IMR-90 (cell line): ENCODE measurements at places on chromosomes 3 and 15. TPM values are rescaled to one million over a fixed set of nuclear protein-coding genes. Genes with fewer than 3 reads are reported as not detected.

The LEKR1 gene
- total RNA-seq = 0.36 and 0.56 TPM in 2 replicates

DNA sequence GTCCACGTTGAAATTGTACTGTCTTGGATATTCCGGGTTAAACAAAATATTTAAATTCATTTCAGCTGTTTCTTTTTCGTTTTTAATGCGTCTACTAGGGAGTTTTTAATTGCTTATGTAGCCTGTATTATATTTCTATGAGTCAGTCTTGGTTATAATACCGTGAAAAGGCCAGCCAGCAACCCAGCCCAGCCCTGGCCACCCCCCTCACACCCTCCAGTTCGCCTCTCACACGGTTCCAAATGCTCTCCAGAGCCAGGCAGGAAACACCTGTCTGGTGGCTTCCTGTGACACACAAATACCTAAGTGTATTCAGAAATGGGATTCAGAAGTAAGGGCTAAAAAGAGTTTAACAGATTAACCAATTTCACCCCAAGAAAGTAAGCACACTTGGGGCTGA is 4.4 kb downstream of the SH3BP5 start:
- peak; percentile 43 for DNase-seq

- DNase-seq = no peak
These were observed 3.5 kb downstream of the FEM1B start for GRCh38 chr15:68281008-68281407.

The PLA2G4F gene
- not detected in 2 replicates for total RNA-seq

GRCh38 chr15:42984493-42985034 is 64.0 kb upstream of the TTBK2 start:
- no peak for DNase-seq

The SCN11A gene
- total RNA-seq = under 0.01 TPM in 1 of 2 replicates, not detected in the other

DNA sequence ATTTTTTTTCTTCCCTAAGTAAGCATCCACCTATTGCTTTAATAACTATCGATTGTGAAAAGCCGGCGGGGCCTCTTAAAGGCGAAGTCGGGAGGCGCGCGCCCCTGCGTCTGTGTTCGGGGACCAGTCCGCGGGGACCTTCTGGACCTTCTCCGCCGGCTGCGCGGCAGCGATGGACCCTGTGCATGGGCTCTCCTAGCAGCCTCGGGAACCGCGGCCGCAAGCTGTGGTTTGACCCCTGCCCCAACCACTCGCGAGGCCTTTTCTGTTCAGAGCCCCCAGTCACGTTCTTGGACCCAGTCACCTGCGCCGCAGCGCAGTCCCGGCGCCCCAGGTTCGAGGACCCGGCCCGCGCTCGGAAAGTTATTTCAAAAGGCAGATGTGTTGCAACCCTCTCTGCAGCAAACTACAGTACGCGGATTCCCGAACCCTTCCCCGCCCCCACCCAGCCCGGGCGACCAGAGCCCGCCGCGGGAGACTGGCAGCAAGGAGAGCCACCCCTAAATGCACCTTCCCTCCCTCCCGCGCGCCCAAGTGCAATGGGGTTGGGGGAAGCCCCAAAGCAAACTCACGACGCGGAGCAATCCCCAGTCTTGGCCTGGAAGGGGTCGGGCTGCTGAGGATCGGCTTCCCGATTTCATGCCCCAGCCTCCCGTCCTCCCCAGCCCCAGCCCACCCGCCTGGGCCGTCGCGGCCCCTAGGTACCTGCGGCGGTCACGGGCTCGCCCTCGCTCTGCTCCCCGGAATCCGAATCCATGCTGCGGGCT is 684 bp downstream of the TNFAIP8L3 start:
- no peak for DNase-seq

GRCh38 chr15:38474155-38474757 is 20.3 kb downstream of the FAM98B start:
- peak; percentile 82 for DNase-seq

DNA sequence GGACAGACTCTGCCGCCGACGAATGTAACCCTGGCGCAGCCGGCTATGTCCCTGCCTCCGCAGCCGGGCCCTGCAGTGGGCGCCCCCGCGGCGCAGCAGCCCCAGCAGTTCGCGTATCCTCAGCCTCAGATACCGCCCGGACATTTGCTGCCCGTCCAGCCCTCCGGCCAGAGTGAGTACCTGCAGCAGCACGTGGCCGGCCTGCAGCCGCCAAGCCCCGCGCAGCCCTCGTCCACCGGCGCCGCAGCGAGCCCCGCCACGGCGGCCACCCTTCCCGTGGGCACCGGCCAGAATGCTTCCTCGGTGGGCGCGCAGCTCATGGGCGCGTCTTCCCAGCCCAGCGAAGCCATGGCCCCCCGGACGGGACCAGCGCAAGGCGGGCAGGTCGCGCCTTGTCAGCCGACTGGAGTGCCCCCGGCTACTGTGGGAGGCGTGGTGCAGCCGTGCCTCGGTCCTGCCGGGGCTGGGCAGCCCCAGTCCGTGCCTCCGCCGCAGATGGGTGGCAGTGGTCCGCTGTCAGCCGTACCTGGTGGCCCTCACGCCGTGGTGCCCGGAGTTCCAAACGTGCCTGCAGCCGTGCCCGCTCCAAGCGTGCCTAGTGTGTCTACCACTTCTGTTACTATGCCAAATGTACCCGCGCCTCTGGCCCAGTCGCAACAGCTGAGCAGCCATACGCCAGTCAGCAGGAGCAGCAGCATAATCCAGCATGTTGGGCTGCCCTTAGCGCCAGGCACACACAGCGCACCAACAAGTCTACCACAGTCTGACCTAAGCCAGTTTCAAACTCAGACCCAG is 2.4 kb downstream of the TSC22D2 start:
- peak; percentile 32 for DNase-seq

The TMIE gene
- not detected in 2 replicates for total RNA-seq

The FBLN2 gene
- 10.8 and 11.8 TPM in 2 replicates for total RNA-seq

DNA sequence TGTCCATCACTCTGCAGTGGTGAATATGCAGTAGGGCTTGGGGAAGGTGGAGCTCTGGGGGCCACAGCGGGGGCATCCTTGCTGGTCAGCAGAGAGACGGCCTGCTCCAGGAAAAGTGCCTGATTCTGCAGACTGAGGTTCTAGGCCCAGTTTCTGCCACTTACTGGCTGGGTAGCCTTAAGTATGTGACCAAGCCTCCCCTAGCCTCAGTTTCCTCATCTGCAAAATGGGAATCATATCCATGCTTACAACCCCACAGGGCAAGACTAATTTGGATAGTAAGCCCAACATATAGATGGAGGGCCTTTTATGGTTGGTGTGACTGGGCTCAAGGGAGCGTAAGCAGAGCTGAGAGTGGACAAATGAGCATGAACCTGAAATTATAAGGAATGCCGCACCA is 60.8 kb downstream of the OXNAD1 start:
- no peak for DNase-seq

DNA sequence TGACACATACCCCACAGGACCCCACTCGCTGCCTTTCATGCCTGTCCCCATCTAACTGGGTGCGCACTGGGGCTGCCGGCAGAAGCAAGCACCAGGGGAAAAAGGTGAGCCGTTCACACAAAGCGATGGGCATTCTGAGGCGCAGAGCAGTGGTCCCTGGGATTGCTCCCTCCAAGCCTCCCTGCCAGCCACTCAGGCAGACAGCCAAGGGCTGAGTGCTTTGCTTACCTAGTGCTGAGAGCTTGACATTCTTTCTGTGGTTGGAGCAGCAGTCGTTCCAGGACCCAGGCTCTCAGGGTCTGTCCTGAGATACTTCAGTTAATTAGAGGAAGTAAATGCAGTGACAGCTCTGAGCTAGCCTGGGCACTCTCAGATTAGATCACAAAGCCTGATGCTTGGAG is 5.7 kb downstream of the ESYT3 start:
- no peak for DNase-seq

DNA sequence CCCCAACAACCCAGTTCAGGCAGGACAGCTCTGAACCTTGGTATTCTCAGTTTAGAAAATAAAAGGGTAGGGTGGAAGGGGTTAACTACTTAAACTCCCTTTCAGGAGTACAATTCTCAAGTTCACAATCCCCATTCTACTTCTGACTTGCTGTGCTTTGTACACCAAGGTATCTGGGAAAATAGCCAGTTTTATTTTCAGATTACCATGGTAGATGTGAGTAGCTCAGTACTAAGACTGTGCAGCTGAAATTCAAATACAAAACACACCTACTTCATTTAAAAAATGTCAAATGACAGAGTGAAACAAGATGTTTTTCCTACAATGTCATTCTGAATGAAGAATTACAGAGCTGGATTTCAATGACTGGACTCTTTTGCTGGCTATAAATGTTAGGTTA is 27.4 kb downstream of the SLC7A14 start:
- no peak for DNase-seq

DNA sequence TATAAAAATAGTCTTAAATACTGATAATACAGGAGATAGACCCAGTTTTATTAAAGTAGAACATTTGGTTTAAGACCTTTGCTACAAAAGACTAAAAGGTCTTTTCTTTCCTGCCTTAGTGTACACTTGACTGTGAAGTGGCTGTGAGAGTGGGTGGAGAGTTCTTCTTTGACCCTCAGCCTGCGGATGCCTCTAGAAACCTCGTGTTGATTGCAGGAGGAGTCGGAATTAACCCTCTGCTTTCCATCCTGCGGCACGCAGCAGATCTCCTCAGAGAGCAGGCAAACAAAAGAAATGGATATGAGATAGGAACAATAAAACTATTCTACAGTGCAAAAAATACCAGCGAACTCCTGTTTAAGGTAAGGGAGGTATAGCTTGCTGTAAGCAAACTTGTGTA is 36.5 kb downstream of the OXNAD1 start:
- DNase-seq = no peak

GRCh38 chr3:178022599-178022998 is 513.6 kb upstream of the KCNMB2 start:
- peak; percentile 25 for DNase-seq

DNA sequence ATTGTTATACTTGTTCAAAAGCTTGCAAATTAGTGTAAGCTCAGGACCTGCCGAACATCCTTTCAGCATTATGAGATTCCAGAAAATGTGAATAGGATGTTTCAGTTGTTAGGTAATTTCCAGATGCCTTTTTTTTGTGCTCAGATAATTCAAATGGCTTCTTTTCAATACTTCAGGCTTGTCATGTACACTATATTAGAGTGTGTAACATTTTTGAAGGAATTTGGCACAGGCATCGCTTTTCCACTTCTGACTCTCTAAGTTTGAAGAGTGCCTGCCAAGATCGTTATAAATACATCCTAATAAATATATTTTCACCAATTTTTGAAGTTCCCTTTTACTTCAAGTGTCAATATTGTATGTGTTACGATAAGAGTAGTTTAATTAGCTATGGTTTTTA is 35.2 kb downstream of the CADM2 start:
- no peak for DNase-seq

DNA sequence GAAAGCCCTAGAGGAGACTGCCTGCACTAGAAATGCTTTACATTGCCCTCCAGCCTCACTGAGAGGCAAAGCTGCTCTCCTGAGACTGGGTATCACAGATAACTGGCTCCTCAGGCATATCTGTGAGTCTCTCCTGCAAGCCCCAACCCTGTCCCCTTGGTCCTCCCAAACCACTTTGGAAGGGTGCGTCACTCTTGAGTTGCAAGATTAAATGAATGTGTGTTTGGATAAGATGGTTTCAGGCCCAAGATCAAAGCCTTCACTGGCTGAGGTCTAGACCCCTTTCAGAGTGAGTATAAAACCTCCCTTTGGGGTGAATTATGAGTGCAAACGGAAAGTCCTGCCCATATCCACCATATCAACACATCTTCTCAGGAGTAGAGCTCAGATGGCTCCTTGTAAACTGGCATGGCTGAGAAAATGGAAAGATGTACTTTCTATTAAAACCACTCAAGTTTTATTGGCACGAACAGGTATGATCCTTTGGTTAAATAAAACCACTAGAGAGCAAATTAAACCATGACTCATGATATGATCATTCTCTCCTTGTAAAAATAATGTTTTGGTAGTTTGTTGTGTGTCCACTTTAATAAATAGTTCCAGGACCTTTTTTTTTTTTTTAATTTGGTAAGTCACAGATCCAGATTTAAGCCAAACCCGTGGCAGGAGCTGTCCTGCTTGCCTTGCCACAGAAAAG is 164.0 kb downstream of the CHST2 start:
- no peak for DNase-seq

DNA sequence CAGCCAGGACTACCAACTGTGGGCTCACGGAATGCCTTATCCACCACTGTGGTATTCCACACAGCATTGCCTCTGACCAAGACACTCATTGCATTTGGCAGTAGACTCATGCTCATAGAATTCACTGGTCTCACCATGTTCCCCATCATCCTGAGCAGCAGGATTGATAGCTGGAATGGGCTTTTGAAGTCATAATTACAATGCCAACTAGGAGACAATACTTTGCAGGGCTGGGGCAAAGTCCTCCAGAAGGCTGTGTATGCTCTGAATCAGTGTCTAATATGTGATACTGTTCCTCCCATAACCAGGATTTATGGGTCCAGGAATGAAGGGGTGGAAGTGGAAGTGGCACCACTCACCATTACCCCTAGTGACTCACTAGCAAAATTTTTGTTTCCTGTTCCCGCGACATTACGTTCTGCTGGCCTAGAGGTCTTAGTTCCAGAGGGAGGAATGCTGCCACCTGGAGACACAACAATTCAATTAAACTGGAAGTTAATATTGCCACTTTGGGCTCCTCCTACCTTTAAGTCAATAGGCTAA is 58.6 kb upstream of the CCDC80 start:
- DNase-seq = peak; percentile 73

The SERPINI2 gene
- total RNA-seq = not detected in 2 replicates

DNA sequence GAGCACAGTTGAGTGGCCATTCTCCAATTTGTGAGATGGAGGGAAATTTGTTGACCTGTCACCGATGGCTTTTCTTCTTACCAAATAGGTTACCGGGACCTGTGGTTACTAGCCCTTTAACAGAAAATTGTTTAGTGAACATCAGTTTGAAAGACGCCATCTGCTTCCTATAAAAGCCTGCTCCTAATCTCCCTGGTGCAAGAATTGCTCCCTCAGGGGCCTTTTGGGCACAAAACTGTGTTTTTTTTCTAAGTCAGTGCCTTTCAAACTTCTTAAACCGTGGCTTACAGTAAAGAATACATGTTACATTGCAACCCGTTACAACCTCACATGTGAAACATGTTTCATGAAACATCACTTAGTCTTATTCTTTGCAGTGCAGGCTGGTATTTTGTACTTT is 15.0 kb downstream of the CACNA2D3 start:
- DNase-seq = no peak

DNA sequence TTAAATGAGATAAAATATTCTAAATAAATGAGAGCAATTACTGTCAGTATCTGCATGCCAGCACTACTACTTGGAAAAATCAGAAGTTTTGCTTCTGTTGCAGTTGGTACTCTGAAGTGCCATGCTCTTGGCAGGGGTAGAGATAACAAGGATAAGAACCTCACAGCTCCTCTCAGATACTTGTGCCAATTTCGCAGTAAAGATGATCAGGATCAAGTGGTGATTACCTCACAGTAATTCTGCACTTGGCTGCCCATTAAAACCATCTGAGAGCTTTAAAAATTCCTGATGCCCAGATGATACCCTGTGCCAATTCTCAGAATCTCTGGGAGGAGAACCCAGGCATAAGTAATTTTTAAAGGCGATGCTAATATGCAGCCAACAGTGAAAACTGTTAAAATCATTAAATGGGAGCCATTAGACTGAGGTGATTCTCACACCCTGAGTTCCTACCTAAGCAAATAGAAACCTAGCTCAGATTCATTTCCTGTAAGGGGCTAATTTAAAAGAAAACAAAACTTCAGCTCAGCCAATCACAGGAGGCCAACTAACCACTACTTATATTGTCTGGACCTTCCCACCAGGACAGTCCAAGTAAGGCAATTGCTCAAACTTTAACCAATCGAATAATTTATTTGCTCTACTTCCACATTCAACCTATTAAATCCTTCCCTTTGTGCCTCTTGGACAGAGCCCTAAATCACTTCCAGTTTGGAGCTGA is 171.2 kb downstream of the KCNMB2 start:
- DNase-seq = peak; percentile 36
